ENCODE measurements at places on chromosomes 7 and 10.

DNA sequence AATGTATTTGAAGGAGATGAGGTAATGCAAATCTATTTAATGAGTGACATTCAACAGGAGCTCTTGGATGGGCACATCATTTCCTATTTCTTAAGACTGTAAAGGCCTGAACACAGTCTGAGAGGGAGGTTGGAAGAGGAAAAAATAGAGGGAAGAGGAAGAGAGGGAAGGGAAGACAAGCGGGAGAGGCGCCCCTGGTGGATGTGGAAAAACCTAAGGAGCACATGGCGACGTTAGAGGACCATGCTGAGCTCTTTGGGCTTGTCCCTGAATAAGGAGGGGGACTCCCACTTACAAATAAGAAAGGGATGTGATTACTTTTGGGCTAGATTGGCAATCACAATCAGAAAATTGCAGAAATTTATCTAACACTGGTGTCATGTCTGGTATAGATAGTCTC lies 19.6 kb downstream of the SUN3 start:
- DNase-seq = no peak

DNA sequence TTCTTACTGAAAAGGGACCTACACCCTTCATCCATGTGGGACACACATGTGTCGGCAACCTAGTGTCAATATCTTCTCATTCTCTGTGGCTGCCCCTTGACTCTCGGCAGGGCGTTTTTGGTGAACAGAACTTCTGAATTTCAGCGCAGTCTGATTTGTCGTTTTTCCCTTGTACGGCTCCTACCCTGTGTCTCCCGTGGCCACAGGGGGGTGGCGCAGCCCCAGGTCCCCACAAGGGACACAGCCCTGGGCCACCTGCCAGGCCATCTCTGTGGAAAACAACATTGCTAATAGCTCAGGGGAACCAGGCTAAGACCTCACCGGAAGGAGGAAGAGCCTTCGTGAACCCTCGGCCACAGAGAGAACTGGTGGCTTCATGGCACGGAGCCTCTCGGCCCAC lies 53.1 kb upstream of the NKX6-2 start:
- no peak for DNase-seq

GRCh38 chr10:7475939-7476338 lies 65.1 kb upstream of the SFMBT2 start:
- no peak for DNase-seq

DNA sequence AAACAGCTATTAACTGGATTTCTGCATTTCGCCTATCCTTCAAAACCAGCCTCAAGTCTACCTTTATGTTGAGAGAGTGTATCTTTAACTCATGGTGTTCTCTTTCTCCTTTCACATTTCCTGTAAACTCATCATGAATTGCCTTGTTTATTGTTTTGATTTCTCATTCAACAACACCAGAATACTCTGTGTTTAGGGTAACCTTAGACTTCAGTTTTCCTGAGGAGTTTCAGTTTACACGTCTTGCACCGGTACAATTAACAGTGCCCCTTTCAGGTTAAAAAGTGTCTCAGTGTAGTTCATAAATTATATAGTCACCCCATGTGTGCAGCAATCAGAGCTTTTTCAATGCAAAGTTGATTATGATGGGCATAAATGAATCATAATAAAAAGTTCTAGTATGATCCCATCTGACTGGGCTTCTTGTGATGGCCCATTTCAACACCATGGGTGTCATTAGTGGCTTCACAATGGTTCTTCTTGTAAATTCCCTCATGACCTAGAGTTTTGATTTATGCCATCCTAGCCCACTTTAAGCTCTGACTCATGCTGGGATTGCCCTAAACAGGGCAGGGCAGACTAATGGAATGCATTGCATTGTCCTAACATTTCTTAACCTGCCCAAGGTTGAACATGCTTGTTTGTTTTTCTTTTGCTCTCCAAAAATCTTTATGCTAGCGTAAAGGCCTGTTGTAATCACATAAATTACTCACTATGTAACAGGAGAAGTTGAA lies 22.0 kb downstream of the ITGB8 start:
- DNase-seq = no peak

- DNase-seq = peak; percentile 47
Observed at GRCh38 chr7:30727061-30727945, 24.6 kb upstream of the INMT start.

GRCh38 chr7:45670717-45671116 lies 96.5 kb downstream of the ADCY1 start:
- no peak for DNase-seq

- DNase-seq = no peak
Observed at GRCh38 chr10:79403441-79404230, 41.8 kb downstream of the ZCCHC24 start.

- DNase-seq = no peak
Observed at GRCh38 chr7:12754179-12754578, 66.7 kb downstream of the ARL4A start.

DNA sequence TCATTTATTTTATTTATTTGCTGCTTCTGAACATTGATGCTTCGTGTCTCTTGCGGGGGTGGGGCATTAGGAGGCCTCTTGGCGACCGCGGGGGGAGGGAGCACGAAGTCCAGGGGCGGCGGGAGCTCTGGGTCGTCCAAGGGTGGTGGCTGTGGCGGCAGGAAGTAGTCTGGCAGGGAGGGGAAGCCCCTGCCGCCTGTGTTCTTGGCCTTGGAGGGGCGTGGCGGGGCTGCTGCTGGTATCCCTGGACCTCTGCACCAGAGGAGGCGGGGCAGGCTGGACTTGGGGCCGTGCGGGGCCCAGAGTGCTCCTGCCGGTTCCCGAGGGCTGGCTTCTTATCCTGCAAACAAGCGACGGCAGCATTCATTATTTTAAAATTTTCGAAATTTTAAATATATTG lies 70.5 kb upstream of the ABI1 start:
- DNase-seq = no peak

GRCh38 chr7:125516194-125516593 lies 586.6 kb upstream of the POT1 start:
- DNase-seq = no peak

GRCh38 chr7:39592586-39592985 lies 26.4 kb downstream of the YAE1 start:
- no peak for DNase-seq

DNA sequence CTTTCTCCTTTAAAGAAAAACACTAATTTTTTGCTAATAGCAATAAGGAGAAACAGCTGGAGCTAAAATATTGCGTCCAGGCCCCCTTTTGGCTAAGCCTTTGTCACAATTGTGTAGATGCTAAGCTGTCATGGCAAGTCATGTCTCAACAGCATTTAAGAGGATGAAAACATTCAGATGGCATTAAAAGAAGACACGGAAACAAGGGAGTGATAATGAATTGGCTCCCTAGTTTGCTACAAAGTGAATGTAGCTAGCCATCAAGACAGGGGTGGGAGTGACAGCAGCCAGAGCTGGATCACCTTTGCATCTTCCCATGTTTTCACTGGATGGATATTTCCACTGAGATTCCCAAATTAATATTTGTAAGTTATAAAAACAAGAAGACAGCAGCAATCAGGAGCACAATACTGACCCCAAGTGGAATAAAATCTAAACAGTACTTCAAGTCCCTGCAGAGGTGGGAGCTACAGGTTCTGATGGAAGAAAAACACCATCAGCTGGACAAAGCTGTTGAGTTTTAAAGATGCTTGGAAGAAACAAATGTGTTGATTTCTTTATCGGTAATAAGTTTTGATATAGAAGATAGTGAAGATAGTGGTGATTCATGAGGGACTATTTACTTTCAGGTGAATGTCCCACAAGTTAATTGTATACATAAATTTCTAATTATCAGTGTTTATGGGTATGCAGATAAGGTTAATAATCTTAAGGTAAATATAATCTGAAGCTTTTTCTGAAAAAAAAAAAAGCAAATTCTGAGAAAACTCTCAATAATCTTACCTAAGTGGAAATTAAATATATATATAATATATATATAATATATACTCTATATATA lies 129.4 kb downstream of the SLC16A9 start:
- no peak for DNase-seq

DNA sequence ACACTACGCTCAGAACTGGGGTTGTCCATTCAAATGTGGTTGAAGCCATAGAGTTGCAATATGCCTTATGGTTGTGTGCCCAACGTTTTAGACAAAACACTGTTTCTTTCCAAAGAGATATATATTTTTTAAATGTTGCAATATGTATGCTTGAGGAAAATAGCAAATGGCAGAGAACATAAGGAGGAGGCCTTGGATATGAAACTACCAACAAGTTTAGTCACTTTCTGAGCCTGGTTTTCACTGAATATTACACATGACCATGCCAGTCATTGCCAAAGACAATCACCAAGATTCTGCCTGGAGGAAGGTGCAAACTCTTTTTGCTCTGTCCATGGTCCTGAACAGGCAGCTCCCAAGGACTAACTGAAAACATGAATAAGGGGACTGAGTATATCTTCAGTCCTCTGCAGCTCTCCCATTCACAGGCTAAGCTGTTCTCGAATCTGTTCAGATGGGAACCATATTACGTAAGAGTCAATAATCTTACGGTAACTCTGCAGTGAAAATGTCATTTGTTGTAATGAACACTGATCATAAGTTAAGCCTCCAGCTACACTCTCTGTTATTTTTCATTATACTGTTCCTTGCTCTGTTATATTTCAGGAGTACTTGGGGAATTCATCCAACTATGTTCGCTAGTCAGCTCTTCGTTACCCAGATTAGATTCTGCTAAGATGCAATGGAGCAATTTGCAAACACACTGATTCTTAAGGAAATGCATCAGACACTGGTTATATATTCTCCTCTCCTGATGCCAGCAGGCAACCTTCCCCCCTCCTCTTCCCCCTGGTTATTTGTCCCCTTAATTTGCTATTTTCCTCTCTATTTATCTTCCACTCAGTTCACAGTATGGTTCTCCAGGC lies 90.7 kb upstream of the C1QL3 start:
- DNase-seq = no peak

Measured in activated T-cell treated with anti-CD3 and anti-CD28 coated beads, Interleukin-2, amount 50 U/mL, for 24 hours (primary cell).